ENCODE measurements at places on chromosomes 2 and 18.

DNA sequence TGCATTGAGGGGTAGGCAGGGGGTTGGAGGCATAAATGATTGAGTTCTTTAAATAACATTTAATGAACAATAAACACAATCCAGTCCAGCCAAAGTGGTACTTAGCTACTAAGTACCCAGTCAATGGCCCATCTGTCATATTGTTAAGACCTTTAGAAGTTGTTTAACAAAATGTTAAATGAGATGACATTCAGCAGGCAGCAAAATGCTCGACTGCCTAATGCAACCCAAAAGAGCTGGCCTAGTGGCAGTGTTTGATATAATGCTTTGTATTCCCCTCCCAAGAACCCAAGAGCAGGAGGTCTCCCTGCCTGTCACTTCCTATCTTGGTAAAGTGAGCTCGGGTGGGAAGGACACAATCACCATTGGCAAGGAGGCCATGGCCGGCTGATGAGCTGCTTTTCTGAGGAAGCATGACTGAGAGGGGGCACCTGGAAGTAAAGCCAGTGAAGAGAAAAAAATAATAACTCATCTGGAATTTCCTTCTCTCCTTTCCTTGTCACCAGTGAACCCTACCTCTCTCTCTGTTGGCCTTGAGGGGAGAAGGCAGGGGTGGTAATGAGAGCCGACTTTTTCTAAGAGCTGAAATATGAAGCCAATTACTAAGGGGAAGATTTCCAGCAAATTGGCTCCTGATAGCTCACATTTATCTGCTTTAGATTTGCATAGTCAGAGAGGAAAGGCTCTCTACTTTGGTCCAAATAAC, 140.6 kb downstream of the C1D start:
- no peak for DNase-seq

DNA sequence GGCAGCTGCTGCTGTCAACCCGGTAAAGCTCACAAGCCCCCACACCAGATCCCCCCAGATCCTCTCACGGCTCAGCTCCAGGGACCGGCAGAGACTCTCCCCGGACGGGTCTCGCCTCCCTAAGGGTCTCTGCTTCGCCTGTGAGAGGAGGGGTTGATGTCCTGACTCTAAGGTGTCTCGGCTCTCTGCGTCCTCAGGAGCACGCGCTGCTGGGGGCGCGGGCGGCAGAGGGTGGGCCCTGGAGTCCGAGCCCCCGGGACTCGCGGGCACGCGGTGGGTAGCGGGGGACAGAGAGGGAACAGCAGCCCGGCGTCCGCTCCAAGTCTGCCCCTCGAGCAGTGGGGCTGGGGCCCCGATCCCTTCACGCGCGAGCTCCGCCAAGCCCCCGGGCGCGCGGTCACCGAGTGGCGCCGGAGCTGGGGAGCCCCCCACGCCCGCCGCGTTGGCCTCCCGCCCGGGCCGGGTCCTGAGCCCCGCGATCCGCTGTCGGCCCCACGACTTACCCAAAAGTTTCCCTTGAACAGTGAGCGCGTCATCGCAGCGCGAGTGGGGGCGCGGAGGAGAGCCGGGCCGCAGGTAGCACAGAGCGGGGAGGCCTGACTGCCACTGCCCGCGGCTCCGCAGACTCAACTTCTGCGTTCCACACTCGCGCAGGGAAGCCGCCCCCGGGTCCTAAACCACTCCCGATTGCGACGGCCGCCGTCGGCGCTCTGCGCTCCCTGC, at the start of gene PSTPIP2:
Gene PSTPIP2, minus strand, starts transcription at position 608 of the 723 bp plus-strand sequence. Its CDS starts 72 bp downstream, at position 536.
- DNase-seq = peak; percentile 10

DNA sequence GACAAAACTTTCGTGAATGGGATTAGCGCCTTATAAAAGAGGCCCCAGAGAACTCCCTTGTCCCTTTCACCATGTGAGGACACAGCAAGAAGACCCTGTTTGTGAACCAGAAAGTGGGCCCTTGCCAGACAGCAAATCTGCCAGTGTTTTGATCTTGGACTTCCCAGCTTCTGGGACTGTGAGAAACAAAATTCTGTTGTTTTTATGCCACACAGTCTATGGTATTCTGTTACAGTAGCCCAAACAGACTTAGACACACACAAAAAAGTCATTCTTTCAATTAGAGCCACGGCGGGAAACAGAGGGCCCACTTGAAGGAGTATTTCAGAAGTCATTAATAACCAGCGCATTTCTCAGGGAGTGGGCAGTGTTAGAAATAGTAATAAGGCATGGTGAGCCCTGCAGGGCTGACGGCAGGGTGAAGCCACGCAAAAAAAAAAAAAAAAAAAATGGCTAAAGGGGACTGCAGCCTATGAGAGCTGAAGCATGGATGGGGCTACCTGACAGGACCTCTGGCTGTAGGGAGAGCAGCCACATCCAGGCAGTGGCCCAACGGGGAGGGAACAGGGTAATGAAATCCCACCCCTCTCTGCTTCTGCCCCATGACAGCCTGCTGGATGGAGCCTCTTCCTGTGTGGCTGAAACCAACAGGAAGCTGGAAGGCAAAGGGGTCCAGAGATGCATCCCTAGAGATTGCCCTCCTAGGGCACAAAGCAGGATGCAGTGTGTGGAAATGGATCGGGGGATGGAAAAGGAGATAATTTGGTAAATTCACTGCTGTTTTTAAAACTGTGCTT, 189.3 kb downstream of the KCNS3 start:
- DNase-seq = no peak

DNA sequence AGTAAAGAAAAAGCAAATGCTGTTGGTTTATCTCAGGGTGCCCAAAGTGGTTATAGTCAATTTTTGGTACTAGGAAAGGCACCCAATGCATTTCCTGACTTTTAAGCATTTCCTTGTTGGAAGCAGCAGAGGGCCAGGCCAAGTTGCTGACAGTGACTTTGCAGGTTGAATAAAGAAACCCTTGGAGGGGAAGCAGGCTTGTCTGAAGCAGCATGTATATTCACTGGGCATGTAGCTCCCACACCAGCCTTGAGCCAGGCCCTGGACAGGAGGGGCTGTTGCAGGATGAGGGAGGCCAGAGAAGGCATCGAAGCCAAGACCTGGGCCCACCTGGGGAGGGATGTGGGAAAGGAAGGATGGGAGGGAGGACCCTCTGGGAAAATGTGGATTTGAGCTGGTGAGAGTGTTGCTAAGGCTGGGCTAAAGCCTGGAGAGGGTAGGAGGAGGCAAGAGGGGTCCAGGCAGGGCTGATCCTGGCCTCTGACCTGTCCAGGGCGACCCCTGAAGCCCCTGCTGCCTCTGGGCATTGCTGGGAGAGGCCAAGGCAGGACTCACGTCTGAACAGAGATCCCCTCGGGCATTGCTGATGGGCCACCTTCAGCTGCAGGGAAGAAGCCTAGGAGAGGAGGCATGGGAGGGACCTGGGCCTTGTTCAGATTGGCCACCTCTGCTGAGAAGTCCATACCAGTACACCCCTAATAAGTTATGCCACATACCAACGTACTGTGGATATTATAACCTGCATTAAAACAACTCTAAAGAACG, 79.6 kb downstream of the STPG4 start:
- DNase-seq = no peak

GRCh38 chr2:225112362-225113126, 70.3 kb upstream of the DOCK10 start:
- no peak for DNase-seq

DNA sequence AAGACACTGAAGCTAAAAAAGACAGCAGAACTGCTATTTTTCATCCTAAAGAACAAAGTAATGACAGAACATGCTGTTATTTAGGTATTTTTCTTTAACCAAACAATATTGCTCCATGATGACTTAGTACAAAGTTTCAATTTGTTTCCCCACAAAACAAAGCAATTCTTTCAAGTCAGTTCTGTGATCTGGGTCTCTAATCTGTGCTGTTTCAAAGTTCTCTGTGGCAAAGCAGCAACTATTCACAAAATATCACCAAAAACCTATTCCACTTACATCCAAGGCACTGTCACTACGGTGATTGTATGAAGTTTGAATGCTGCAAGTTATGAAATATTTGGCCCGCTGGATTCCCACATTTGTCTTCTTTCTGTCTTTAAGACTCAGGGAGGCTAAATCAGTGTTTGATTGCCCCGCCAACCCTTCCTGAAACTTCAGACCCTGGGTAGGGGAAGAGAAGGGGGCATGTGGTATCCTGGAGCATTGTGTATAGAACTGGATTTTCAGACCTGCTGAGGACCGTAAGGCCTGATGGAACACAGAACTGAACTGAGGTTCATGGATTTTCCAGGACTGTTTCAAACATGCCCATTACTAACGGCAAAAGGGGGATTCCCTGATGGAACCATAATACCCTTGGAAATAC, 13.1 kb upstream of the MFF start:
- DNase-seq = no peak

GRCh38 chr2:105834931-105835330, 90.2 kb downstream of the NCK2 start:
- DNase-seq = no peak

- DNase-seq = no peak
These were observed 27.4 kb upstream of the IL1RL1 start for GRCh38 chr2:102283996-102284395.

DNA sequence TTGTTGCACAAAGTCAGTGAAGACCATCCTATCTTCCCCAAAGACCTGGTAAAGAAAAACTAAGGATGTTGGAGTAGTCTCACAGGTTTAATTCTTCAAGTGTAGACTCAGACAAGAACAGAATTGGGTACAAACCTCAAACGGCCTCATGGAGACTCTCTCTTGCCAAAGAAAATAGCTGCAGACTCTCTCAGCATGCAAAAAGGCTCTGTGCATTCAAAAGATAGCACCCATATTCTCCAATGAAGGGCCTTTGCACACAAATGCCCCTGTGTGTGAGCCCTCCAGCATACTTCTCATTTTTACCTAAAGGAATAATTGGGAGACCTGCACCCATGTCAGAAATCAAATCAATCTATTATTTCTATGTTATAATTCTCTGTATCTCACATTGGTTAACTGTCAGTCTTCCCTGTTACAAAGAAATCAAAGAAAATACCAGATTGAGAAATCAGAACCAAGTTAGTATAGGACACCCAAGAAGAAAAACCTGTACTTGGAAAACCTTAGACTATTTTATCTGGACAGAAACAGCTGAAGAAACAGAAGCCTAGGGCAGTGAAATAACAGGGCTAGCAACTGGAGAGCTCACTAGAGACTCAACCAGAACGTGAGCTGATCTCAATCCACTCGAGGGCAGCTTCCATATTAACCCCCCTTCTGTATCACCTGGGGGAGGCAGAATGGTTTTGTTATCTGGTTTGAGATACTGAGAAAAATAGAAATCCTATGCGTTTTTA, 134.7 kb upstream of the DNAJC10 start:
- no peak for DNase-seq

DNA sequence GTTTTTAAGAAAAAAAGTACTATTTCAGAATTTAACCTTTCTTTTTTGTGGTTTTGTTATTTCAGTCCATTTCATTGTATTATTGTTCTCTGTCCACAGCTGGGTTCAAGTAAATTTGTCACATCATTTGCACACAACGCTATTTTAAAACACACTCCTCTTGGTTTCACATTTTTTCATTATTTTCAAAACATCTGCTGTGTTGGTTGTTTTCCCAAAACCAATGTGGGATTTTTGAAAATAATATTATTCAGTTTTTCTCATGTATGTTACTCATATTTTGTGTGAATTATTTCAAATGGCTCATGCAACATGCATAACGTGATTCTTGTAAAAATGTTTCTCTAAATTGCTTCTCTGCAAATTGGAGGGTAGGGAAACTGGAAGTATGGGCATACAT, 589.2 kb downstream of the METTL4 start:
- DNase-seq = no peak

- DNase-seq = no peak
These were observed 272.3 kb upstream of the COL3A1 start for GRCh38 chr2:188701836-188702235.

DNA sequence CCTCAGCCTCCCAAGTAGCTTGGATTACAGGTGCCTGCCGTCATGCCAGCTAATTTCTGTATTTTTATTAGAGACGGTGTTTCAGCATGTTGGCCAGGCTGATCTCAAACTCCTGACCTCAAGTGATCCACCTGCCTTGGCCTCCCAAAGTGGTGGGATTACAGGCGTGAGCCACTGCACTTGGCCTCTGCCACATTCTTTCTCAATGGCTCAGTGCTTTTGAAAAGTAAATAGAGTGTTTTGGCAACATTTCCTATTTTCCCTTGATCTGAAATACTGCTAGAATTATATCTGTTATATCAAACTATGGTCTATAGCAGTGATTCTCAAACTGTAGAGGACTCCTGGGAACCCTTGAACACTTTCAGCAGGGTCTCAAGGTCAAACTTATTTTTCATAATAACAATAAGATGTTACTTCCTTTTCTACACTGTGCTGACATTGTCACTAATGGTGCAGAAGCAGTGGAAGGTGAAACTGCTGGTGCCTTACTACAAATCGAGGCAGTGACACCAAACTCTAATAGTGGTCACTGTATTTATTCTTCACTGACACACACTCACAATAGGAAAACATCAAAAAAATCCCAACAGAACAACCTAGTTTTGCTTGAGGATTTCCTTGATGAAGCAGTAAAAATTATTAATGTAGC, 10.6 kb downstream of the DAW1 start:
- no peak for DNase-seq

DNA sequence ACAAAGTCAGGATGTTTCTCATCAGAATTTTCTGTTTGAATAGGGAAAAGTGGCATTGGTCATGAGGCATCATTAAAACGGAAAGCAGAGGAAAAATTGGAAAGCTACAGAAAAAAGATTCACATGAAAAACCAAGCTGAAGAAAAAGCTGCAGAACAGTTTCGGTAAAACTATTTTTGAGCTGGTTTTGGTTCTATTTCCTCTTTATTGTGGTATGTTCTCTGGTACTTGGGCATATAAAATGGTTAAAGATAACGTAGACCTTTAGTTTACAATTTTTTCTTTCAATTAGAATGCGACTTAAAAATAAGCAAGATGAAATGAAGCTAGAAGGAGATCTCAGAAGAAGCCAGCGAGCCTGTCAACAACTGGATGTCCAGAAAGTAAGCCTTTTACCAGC, 7.6 kb downstream of the GPATCH11 start:
- no peak for DNase-seq

GRCh38 chr2:165692906-165693305, 101.1 kb downstream of the GALNT3 start:
- no peak for DNase-seq

- no peak for DNase-seq
These were observed 506.6 kb downstream of the ERBB4 start for GRCh38 chr2:212032032-212032431.

- no peak for DNase-seq
These were observed 63.7 kb upstream of the ZCCHC2 start for GRCh38 chr18:62458868-62459716.

GRCh38 chr2:204794624-204795023, 249.3 kb downstream of the PARD3B start:
- DNase-seq = no peak

GRCh38 chr2:234881413-234882241, 70.2 kb upstream of the SH3BP4 start:
- DNase-seq = peak; percentile 45

Data from NCI-H526 treated with DMSO at 0.1 percent for 48 hours (cell line).